ENCODE measurements at places on chromosomes 1 and 21.

- no peak for DNase-seq
Observed at GRCh38 chr1:181514298-181515290, 31.3 kb downstream of the CACNA1E start.

DNA sequence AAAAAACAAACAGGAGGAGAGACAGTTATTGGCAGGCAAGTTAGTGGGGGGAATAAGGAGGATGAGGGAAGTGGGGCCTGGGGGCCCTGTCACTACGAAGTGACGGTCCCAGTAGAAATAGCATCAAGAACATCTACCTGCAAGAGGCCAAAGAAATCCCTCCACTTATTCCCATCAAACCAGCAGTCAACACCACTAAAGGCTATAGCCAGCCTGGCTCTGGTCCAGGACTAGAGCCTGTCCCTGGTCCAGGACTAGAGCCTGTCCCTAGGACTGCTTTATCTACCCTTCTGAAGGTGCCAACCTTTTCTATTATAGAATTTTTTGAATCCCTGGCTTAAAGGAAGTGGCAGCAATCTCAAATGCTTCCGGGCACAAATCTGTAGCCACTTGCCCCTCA is 3.2 kb downstream of the KLF18 start:
- DNase-seq: no peak

- DNase-seq: peak; percentile 54
Observed at GRCh38 chr1:151340870-151341754, 5.9 kb downstream of the RFX5 start.

DNA sequence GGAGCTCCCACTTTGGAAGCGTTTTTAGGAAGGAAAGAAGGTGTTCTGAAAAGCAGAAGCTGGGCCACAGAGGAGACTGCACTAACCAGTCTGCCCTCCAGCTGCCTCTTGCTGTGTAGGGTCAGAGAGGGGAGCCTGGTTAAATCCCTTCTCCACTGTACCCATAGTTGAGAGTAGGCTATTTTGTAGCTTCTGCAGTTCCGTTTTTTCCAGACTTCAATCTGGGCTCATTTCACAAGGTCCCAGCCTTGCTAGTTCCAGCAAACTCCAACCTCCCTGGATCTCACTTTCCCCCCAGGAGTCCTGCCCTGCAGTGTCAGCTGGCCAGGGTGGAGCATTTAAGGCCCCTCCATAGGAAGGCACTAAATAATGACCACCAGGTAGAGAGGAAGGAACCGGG is 11.0 kb downstream of the TNN start:
- DNase-seq: no peak

DNA sequence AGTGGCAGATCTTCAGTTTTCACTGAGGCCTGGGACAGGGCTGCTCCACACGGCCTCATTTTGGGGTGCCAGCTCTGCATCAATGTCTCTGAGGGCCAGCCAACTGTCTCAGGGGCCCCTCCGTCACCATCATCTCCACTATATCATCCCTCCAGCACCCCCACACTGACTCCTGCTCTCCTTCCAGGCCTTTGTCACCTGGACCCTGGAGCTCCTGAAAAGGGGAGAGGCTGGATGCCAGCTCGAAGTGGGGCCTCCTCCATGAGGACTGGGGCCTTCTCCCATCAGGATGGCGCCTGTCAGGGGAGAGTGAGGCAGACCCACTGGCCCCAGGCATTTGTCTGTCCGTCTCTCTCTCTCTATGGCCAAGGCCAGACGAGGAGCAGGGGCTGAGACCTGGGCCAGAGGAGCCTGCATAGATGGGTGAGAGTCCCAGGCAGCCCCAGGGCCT is 44.7 kb upstream of the LRP8 start:
- no peak for DNase-seq

DNA sequence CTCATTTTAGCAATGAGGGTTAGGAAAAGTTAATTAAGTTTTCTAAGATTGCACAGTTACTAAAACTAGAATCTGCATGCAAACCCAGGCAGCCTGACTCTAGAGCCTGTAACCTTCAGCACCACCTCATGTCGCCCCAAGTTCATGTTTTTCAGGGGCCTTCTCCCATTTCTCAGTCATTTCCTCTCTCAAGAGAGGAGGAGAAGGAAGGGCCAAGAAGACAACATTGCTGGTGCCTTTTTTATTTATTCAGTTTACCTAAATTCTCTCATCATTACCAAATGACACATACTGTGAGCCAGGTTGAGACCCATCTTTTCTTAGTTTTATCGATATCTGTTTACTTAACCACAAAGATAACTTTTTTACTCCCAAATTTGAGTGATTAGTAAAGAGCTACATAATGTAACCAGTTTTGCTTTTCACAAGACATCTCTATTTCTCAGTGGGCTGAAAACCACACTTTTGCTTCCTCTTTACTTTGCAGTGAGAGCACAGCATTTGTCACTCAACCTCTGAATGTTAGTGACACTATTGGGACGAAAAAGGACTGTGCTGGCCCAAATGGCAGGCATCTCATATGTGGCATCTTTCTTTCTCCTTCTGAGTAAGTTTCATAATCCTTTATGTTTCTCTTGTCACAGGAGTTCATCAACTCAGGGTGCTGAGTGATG is at the start of gene CD101:
Gene CD101, plus strand, starts transcription at position 507 of the 674 bp plus-strand sequence. Its CDS starts 58 bp downstream, at position 565.
- no peak for DNase-seq

GRCh38 chr1:31310198-31310597 is 13.4 kb downstream of the ZCCHC17 start:
- no peak for DNase-seq

DNA sequence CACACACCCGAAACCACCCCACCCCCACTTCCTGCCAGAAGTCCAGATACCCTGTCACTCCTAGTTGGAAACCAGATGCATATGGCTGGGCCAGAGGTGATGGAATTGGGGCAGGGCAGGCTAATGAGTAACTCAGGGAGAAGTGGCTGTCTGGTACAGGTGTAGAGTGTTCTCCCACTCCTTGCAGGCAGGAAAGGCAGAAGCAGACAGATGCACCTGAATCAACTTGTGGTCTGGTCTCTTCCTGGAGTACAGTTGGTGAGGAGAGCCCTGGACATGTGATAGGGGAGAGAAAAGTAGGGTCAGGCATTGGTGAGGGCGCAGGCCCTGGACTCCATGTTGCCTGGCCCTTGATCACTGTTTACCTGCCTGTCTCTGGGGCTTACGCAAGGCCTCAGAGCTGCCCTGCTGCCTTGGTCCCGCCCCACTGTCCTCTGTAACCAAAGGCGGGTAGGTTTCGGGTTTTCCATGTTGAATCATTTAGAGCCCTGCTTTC is 2.5 kb downstream of the CGN start:
- DNase-seq: no peak

GRCh38 chr1:2829846-2830615 is 28.5 kb upstream of the TTC34 start:
- no peak for DNase-seq

- DNase-seq: no peak
Observed at GRCh38 chr1:192489047-192489446, 86.5 kb upstream of the RGS1 start.

DNA sequence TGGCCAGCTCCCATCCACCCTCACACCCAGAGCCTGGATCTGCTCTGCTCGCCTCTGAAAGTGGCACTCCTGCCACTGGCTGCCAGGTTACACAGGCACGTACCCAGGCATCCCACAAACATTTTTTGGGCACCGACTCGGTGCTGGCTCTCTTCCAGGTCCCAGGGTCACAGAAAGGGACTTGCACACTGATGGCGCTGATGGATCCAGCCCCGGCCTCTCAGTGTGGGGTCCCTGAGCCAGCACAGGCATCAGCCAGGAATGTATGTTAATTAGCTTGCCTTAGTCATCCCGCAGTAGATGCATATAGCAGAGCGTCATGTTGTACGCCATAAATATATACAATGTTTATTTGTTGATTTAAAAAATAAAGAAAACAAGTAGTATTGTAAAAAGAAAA is 537.2 kb downstream of the NPHP4 start:
- no peak for DNase-seq

GRCh38 chr1:177923441-177923840 is 46.4 kb downstream of the SEC16B start:
- no peak for DNase-seq

DNA sequence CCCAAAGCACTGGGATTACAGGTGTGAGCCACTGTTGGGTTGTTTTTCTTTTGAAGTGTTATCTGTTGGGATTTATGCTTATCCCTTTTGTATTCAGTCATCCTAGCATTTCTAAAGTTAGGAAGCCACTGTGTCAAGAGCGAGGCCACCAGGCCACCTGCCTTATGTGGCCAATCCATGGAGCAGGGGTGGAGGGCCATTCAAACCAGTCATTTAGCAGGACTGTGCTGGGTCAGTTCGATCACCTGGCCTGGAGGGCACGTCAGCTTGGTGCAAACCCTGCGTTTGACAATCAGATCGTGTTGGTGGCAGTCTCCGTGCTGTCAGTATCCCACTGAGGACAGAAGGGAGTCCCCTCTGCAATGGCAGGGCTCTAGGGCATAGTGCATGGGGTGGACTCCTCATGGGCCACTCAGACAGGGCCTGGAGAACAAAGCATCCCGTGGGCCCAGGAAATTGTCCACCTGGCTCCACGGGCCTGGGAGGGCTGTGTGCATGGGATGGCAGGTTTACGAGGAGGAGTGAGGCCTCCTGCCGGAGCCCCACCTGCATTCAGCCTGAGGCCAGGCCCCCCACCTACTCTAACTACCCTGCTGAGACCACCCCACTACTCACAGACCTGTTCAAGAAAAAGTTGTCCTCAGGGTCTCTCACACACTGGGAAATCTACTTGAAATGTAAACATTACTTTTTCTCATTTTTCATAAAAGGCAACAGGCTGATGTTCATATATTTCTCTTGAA is 242.3 kb downstream of the SDCCAG8 start:
- no peak for DNase-seq

GRCh38 chr1:205565799-205566198 is 61.3 kb downstream of the CDK18 start:
- DNase-seq: no peak

- no peak for DNase-seq
Observed at GRCh38 chr1:93869653-93870052, 9.4 kb downstream of the DNTTIP2 start.

DNA sequence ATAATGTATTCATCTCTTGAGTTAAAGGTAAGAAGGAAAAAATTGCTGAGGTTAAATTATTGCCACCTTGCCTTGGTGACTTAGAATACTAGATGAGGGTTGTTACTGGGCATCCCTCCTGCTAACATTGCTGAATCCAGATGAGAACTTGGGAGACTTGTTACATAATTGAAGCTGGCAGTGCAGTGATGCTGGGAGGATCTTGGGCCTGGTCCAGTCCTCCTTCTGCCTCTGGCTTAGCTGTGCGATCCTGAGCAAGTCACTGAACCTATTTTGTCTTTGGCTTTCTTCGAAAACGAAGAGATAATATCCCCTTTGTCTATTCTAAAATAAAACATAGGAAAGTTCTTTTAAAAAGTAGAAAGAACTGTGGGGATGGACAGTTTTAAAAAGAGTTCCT is 244.9 kb upstream of the NRIP1 start:
- no peak for DNase-seq

GRCh38 chr1:175600721-175601440 is 142.5 kb downstream of the TNR start:
- no peak for DNase-seq

GRCh38 chr1:100348549-100349144 is 3.7 kb upstream of the CDC14A start:
- DNase-seq: no peak

- DNase-seq: no peak
Observed at GRCh38 chr21:37732927-37733326, 183.3 kb downstream of the KCNJ6 start.

DNA sequence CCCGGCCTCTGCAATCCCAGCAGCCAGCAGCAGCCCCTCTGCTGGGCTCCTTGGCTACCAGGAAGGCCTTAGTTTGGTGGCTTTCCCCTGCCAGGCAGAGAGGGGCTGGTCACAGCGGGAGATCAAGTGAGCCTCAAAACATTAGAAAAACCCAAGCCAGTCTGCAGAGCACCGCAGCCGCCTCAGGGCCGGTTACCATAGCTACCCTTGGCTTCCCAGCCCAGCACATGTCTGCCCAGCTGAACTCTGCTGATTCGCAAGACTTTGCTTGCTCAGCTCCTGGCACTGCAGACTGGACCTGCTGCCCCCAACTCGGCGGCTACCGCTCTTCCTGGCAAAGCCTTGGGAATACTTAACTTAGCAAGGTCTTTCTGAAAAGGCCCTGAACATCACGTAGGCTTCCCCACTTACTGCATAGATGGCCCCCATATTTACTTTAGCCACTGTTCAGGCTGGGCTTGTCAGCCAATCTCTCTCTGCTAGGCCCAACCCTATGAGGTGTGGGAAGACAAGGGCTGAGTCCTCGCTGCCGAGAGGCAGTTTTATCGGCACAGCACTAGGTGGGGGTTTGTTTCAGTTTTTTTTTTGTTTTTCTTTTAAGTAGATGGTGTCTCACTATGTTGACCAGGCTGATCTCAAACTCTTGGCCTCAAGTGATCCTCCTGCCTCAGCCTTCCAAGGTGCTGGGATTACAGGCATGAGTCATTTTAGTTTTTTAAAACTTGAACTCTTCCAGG is 28.6 kb upstream of the PLEKHG5 start:
- DNase-seq: peak; percentile 59

- DNase-seq: no peak
Observed at GRCh38 chr1:2290171-2290578, 62.1 kb downstream of the SKI start.

- DNase-seq: no peak
Observed at GRCh38 chr21:43306911-43307676, 119.8 kb downstream of the SIK1 start.

DNA sequence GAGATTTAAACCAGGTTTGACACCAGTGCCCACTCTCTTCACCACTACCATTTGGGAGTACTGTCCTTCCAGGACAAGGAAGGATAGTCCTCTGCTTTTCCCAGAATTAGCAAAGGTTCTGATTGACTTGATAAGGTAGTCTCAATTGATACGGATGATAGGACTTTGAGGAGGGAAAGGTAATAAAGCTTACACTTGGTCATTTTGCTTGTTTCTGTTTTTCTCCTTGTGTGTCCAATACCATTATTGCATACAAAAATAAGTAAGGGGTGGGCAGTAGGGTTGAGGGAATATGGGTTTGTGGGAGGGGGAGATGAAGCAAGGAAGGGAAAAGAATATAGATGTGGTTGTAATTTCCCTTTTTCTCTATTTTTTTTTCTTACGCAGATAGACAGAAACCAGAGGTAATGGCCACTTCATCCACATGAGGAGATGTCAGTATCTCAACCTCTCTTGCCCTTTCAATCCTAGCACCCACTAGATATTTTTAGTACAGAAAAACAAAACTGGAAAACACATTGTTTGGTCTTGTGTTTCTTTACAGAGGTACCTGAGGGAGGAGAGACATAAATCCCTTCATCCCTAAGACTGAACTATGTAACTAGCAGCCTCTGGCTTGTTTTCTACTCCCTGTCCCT is 2.6 kb downstream of the C1orf56 start:
- DNase-seq: no peak

- no peak for DNase-seq
Observed at GRCh38 chr1:248140846-248141245, 4.1 kb upstream of the OR2M5 start.

GRCh38 chr1:171754971-171755370 is 13.1 kb upstream of the VAMP4 start:
- DNase-seq: no peak

DNA sequence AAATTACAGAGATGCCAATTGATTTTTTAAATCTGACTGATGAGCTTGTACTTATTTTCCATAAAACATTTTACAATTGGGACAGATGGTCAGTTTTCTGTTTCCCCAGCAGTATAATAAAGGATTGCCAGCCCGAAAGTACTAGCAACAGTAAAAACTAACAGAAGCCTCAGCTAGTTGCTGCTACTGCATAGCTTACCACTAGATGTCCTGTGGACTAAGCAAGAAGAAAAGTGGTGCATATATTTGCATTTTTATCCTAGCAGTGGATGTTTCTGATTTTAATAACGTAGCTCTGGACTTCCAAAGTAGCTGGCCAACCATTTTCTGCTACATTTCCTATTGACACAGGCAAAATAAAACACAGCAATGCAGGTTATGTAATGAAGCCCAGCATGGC is 241.5 kb downstream of the BARHL2 start:
- no peak for DNase-seq

GRCh38 chr1:235264327-235264726 is 63.7 kb downstream of the ARID4B start:
- no peak for DNase-seq

Data from frontal cortex (tissue), 4 donors.